ENCODE measurements at places on chromosomes 3 and 15. TPM values are rescaled to one million over a fixed set of nuclear protein-coding genes. Genes with fewer than 3 reads are reported as not detected.

The CCDC50 gene
- 65.0 TPM for total RNA-seq

The KIF15 gene
- total RNA-seq = 26.5 TPM

The ZNF80 gene
- total RNA-seq = 0.47 TPM

The WDR49 gene
- total RNA-seq = 0.93 TPM

The A4GNT gene
- not detected for total RNA-seq

The NRG4 gene
- total RNA-seq = 14.6 TPM

The SLC2A2 gene
- not detected for total RNA-seq

DNA sequence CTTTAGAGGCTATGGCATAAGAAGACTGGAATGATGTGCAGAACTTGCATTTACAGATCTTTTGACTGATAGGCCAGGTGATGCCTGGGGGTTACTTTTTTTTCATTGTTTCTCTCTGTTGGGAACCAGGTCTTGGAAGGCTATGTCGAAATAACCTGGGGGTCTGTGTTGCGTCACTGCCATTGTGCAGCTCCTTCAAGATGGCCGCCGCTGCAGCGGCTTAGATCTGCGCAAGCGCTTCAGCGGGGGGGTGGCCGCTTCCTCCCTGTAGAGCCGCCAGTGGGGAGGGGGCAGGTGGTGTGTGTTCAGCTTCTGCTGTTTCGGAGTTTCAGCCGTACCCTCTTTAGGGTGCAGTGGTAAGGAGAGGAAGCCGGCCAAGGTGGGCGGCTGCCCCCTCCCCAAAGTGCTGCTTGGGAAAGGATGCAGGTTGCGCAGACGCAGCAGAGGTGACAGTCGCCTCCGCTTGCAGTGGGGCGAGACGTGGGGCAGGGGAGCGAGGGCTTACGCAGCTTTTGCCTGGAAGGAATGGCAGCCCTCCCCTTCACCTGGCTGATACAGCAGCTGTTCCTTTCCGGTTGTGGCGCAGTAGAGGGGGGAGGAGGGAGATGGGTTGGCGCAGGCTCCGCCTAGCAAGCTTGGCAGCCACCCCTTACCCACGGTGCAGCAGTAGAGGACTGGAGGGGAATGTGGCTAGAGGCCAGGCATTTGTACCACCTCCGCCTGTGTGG is 1.5 kb downstream of the SNRPN start:
- no peaks in the 10 kb centered on the region for H3K36me3 ChIP-seq
- H3K27ac ChIP-seq = peak overlapping the region; percentile 81
- H3K4me3 ChIP-seq = peak overlapping the region; percentile 74
- H3K27me3 ChIP-seq = no peaks in the 10 kb centered on the region

- H3K4me1 ChIP-seq = no peaks in the 10 kb centered on the region
- no peak for DNase-seq
- no peak overlapping the region for H3K27ac ChIP-seq
- H3K4me3 ChIP-seq = no peak overlapping the region
- H3K27me3 ChIP-seq = no peaks in the 10 kb centered on the region
These were observed 39.9 kb upstream of the MB21D2 start for GRCh38 chr3:192957441-192958021.

GRCh38 chr15:36832774-36833463 is 253.5 kb downstream of the CDIN1 start:
- H3K36me3 ChIP-seq = no peaks in the 10 kb centered on the region
- H3K4me3 ChIP-seq = no peak overlapping the region
- H3K4me1 ChIP-seq = no peaks in the 10 kb centered on the region
- DNase-seq = no peak

- no peaks in the 10 kb centered on the region for H3K4me1 ChIP-seq
- no peaks in the 10 kb centered on the region for H3K36me3 ChIP-seq
- peak; percentile 76 for DNase-seq
- H3K4me3 ChIP-seq = peak within 1 kb of the TSS; percentile 68
These were observed at the start of gene RASGRP1 for GRCh38 chr15:38564557-38565286. Gene RASGRP1 (minus strand): TSS chr15:38564814. CDS start chr15:38564628, 186 bp downstream.

- H3K4me1 ChIP-seq = no peaks in the 10 kb centered on the region
- H3K27ac ChIP-seq = no peak overlapping the region
- no peaks in the 10 kb centered on the region for H3K36me3 ChIP-seq
- H3K4me3 ChIP-seq = no peak overlapping the region
These were observed 36.8 kb upstream of the MAP3K13 start for GRCh38 chr3:185325946-185326791.

- H3K36me3 ChIP-seq = no peaks in the 10 kb centered on the region
- H3K27ac ChIP-seq = no peak within 1 kb of the TSS
- DNase-seq = no peak
- H3K4me3 ChIP-seq = no peak within 1 kb of the TSS
- H3K4me1 ChIP-seq = no peaks in the 10 kb centered on the region
These were observed at the start of gene OR5K3 for GRCh38 chr3:98390366-98390765. Gene OR5K3 (plus strand): TSS chr3:98390666. CDS start chr3:98390666, 0 bp downstream.

DNA sequence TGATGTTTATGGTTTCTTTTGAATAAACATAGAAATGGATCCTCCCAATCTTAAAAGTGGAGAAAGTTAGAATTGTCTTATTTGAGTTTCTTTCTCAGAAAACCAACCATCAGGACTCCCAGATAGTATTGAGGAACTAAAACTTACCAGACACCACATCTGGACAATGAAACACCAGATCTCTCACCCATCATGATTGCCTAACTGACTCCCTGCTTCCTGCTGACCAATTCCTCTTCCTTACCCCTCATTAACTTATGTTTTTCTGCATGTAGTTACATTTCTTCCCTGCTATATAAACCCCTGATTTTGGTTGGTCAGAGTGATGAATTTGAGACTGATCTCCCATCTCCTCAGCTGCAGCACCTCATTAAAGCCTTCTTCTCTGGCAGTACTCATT is 242.0 kb upstream of the SETMAR start:
- H3K27me3 ChIP-seq = no peaks in the 10 kb centered on the region
- H3K36me3 ChIP-seq = no peaks in the 10 kb centered on the region
- H3K27ac ChIP-seq = no peak overlapping the region
- no peak for DNase-seq
- H3K4me3 ChIP-seq = no peak overlapping the region
- no peaks in the 10 kb centered on the region for H3K4me1 ChIP-seq

DNA sequence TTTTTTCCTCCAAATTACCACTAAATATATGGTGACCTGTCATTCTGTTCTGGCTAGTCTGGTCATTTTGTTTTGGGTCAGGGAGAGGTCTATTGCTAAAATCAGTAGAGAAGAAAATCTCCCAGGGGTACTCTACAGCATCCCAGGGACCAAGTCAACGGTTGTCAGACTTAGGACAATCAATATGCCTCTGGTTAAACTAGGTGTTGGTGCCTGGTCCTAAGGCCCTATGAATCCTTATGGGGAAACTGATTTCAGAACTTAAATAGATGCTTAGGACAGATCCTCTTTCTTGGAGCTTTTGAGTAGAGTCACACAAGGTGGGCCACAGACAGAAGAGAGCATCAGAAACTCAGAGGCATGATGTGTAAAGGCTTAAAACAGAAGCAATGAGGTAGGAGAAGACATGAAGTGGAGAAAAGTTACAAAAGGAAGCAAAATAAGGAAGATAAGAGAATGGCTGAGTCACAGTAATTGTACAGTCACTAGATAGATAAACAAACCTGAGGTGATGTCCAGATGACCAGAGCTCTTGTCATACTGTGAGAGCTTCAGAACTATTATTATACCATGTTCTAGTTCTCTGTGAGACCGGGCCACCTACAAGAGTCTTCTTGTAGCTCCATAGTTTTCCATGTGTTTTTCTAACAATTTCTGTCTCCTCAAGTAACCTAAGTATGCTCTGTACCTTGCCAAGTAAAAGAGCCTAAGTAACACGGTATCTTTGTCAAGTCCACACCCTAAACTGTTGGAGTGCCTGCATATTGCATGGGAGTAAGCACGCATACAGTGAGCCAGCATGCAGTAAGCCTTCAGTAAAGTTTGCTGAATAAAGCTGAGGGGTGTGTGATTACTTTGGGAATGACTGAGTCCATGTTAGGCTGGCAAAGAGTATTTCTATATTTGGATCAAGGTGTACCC is 44.6 kb upstream of the LEKR1 start:
- no peak overlapping the region for H3K27ac ChIP-seq
- H3K4me1 ChIP-seq = no peaks in the 10 kb centered on the region
- no peaks in the 10 kb centered on the region for H3K27me3 ChIP-seq
- H3K36me3 ChIP-seq = no peaks in the 10 kb centered on the region

GRCh38 chr3:108300103-108300849 is 3.9 kb downstream of the HHLA2 start:
- no peaks in the 10 kb centered on the region for H3K36me3 ChIP-seq
- no peak overlapping the region for H3K27ac ChIP-seq
- no peaks in the 10 kb centered on the region for H3K27me3 ChIP-seq
- no peaks in the 10 kb centered on the region for H3K4me1 ChIP-seq
- H3K4me3 ChIP-seq = no peak overlapping the region
- no peak for DNase-seq

- peak; percentile 12 for DNase-seq
- no peaks in the 10 kb centered on the region for H3K36me3 ChIP-seq
- H3K27me3 ChIP-seq = no peaks in the 10 kb centered on the region
- H3K4me1 ChIP-seq = peaks cover 18% of the 10 kb centered on the region
- no peak overlapping the region for H3K4me3 ChIP-seq
These were observed 26.2 kb upstream of the HHATL start for GRCh38 chr3:42728668-42729364.

DNA sequence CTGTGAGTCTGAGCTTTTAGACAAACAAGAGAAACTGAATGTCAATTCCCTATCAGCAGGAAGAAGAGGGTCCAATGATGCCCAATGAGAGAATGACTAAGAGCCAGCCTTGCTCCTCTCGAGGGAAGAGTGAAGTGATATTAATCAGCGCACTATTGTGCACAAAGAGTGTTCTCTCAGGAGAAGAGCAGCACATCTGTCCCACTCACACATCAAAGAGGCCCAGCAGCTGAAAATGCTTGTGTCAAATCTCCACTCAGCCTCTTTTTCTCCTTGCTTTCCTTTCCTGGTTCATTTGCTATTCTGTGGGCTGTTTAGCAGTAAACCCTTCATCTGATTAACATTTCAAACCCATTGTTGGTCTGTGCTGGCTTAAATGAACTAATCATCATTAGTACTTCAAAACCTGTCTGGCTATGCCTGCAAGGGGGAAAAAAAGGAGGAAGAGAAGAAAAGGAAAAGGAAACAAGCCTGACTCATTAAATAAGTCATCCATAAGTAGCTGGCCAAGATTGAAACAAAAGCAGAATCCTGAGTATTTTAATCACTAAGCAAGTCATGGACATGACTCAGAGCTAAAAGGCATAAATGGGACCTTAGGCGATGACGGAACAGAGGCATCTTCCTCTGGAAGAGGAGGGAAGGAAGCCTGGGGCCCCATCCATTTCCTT is 912.7 kb downstream of the TUSC7 start:
- H3K36me3 ChIP-seq = no peaks in the 10 kb centered on the region
- no peak overlapping the region for H3K27ac ChIP-seq

GRCh38 chr3:57279685-57280084 is 12.8 kb downstream of the ASB14 start:
- no peak overlapping the region for H3K27ac ChIP-seq
- no peaks in the 10 kb centered on the region for H3K36me3 ChIP-seq
- no peaks in the 10 kb centered on the region for H3K4me1 ChIP-seq

DNA sequence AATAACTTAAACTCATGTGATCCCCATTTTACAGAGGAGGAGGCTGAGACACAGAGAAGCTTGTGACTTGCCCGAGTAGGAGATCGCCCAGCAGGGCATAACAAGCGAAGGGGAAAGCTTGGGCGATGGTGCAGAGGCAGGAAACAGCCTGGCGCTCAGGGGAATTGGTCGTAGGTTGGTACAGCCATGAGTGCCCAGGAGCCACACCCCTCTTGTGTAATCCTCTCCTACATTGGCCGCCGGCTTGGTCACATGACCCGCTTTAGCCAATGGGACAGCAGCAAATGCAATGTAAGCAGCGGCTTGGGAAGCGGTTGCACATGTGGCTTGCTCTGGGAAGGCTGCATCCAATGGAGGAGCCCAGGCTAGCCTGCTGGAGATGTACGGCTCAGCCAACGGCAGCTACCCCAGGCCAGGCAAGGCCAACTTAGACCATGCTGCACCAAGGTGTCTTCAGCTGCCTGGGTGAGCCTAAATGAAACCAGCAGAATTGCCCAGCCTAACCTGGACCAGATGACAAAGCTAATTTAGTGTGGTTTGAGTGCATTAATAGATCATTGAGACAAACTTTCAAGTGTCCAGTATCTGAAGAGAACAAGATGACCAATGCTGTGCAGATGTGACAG is 50.3 kb upstream of the SLC6A6 start:
- H3K27ac ChIP-seq = no peak overlapping the region
- DNase-seq = peak; percentile 87
- peak overlapping the region; percentile 13 for H3K4me3 ChIP-seq
- no peaks in the 10 kb centered on the region for H3K4me1 ChIP-seq
- H3K27me3 ChIP-seq = no peaks in the 10 kb centered on the region

DNA sequence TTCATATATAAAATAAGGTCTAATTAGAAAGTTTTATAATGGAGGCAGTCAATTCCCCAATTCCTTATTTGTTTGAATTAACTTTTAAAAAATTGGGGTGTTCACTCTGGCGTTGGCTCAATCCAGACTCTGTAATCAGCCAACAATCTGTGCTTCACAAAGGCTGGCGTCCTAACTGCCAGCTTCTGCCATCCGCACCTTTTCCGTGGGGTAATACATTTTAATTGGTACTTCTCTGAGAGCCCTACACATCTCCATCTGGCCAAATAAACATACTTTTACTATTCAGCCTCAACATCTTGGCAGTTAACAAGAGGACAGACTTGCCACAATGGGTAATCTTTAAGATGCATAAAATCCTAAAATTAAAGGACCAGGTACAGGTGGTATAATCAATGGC is 125.2 kb upstream of the CCNL1 start:
- no peaks in the 10 kb centered on the region for H3K27me3 ChIP-seq
- no peak overlapping the region for H3K4me3 ChIP-seq
- no peaks in the 10 kb centered on the region for H3K4me1 ChIP-seq
- no peak overlapping the region for H3K27ac ChIP-seq

GRCh38 chr3:99471353-99472323 is 166.8 kb upstream of the COL8A1 start:
- H3K36me3 ChIP-seq = no peaks in the 10 kb centered on the region
- no peaks in the 10 kb centered on the region for H3K27me3 ChIP-seq
- no peak overlapping the region for H3K27ac ChIP-seq
- no peak for DNase-seq
- H3K4me1 ChIP-seq = no peaks in the 10 kb centered on the region

- H3K36me3 ChIP-seq = no peaks in the 10 kb centered on the region
- no peak overlapping the region for H3K27ac ChIP-seq
- no peak for DNase-seq
- H3K4me1 ChIP-seq = no peaks in the 10 kb centered on the region
These were observed 11.5 kb upstream of the PARP14 start for GRCh38 chr3:122668930-122669730.

GRCh38 chr15:89101302-89102193 is 13.3 kb downstream of the ABHD2 start:
- DNase-seq = peak; percentile 53
- H3K36me3 ChIP-seq = no peaks in the 10 kb centered on the region
- H3K4me1 ChIP-seq = peaks cover 50% of the 10 kb centered on the region
- H3K4me3 ChIP-seq = no peak overlapping the region

GRCh38 chr15:63489352-63489751 is 15.0 kb upstream of the USP3 start:
- no peaks in the 10 kb centered on the region for H3K27me3 ChIP-seq
- no peaks in the 10 kb centered on the region for H3K36me3 ChIP-seq

- no peak for DNase-seq
- H3K4me3 ChIP-seq = no peak overlapping the region
- H3K27me3 ChIP-seq = no peaks in the 10 kb centered on the region
- H3K27ac ChIP-seq = no peak overlapping the region
These were observed 1353.5 kb downstream of the ROBO1 start for GRCh38 chr3:78414261-78414660.

- no peak for DNase-seq
- H3K4me1 ChIP-seq = no peaks in the 10 kb centered on the region
- no peak overlapping the region for H3K4me3 ChIP-seq
- no peaks in the 10 kb centered on the region for H3K36me3 ChIP-seq
These were observed 215.0 kb upstream of the CBLB start for GRCh38 chr3:106083854-106084253.

- H3K4me1 ChIP-seq = no peaks in the 10 kb centered on the region
- no peak overlapping the region for H3K27ac ChIP-seq
- H3K27me3 ChIP-seq = no peaks in the 10 kb centered on the region
- H3K36me3 ChIP-seq = no peaks in the 10 kb centered on the region
- no peak overlapping the region for H3K4me3 ChIP-seq
These were observed 55.7 kb downstream of the EPHB1 start for GRCh38 chr3:134850761-134851160.
